ENCODE measurements at places on chromosomes 1 and 21.

DNA sequence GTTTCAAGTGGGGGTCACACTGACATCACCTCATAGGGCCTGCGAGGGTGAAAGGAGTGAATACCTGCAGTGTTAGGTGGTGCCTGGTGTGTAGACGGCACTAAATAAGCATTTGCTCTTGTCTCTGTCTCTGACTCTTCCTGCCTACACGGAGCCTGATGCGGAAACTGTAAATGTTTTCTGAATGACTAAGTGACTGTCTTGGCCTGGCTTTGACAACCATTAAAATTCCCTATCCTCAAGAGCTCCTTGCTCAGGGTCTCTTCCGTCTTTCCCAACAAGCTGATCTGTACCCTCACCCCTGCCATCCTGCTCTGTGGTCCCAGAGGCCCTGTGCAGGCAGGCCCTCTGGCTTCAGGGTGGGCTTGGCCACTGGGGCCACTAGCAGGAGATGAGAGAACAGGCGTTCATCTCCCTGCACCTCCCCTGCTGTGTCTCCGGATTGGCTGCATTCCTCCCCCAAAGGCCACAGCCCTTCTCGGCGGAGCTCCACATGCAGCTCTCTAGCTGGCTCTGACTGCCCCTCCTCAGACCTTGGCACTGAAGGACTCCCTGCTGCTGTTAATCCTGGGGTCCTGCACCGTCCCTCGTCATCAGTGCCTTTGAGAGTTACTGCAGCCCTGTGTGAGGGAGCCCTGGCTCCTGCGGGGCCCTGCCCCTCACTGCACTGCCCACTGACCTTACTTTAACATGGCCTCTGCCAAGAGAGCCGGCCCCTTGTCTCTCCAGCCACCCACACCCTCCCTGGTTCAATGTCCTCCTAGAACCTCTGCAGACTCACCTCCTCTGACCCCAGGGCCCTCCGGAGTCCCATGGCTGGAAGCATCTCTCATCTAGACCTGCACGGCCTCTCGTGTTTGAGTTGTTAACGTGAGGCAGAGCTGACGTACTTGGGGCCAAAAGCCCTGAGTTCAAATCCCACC, 211.1 kb downstream of the MATN1 start:
- no peak for DNase-seq
- no peak overlapping the region for H3K4me3 ChIP-seq
- H3K36me3 ChIP-seq: no peaks in the 10 kb centered on the region
- H3K27ac ChIP-seq: no peak overlapping the region

GRCh38 chr1:87408665-87409248, 80.1 kb downstream of the LMO4 start:
- no peak overlapping the region for H3K27ac ChIP-seq
- H3K4me1 ChIP-seq: peaks cover 7% of the 10 kb centered on the region
- no peak for DNase-seq
- no peaks in the 10 kb centered on the region for H3K27me3 ChIP-seq
- no peak overlapping the region for H3K4me3 ChIP-seq

DNA sequence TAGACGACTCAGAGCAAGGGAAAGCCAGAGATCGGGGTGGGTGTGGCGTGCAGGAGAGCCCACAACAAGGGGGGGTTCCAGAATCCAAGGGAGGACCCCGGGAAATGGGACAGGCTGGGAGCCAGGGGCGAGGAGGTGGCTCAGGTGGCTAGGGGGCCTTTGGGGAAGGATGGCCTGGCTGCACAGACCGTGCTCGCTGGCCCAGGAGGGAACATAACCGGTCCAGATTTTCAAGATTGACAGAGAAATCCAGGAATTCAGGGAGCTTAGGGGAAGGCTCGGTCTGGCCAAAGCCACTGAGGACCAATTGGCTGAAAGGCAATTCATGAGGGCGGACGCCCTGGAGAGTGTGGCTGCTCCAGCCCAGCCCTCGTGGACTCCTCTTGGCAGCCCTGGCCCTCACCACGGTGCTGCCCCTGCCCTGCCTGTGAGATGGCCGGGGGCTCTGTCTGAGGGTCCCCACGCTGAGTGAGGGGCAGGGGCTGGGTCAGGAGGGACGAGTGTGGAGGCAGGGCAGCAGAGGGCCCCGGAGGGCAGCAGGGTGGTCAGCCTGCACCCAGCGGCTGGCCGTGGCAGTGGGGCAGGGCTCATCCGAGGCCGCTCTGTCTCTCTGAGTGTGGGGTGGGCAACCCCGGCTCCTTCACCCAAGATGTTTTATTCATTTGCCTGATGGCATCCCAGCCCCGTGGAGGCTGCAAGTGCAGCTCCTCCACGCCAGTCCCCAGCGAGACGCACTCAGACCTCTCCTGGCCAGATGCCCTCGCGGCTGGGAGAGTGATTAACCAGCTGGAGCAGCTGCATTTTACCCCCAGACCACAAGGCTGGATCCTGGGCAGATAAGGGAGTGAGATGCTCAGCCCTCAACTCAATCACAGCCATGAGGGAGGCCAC, 5.6 kb upstream of the LRRC3 start:
- no peaks in the 10 kb centered on the region for H3K4me1 ChIP-seq
- peaks cover 1% of the 10 kb centered on the region for H3K36me3 ChIP-seq
- no peak overlapping the region for H3K4me3 ChIP-seq
- H3K27me3 ChIP-seq: peaks cover 43% of the 10 kb centered on the region
- H3K27ac ChIP-seq: no peak overlapping the region

DNA sequence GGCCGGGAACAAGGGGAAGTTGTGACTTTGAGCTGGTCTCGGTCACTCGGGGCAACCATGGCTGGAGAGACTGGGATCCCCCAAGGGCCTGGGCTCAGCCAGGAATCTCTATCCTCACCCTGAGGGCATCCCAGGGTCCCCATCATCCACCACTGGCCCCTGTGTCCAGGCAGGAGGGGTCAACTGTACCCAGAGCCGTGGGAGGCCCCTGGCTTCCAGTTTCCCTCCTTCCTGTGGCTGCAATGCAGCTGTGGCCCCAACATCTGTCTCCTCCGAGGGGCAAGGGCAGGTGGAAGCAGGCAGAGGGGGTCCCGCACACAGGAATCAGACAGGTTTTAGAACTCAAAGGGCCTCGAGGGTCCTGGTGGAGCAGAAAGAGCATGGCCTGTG, 332.7 kb upstream of the VAMP3 start:
- no peak overlapping the region for H3K27ac ChIP-seq
- no peaks in the 10 kb centered on the region for H3K4me1 ChIP-seq
- H3K27me3 ChIP-seq: no peaks in the 10 kb centered on the region
- DNase-seq: peak; percentile 58
- H3K36me3 ChIP-seq: no peaks in the 10 kb centered on the region

DNA sequence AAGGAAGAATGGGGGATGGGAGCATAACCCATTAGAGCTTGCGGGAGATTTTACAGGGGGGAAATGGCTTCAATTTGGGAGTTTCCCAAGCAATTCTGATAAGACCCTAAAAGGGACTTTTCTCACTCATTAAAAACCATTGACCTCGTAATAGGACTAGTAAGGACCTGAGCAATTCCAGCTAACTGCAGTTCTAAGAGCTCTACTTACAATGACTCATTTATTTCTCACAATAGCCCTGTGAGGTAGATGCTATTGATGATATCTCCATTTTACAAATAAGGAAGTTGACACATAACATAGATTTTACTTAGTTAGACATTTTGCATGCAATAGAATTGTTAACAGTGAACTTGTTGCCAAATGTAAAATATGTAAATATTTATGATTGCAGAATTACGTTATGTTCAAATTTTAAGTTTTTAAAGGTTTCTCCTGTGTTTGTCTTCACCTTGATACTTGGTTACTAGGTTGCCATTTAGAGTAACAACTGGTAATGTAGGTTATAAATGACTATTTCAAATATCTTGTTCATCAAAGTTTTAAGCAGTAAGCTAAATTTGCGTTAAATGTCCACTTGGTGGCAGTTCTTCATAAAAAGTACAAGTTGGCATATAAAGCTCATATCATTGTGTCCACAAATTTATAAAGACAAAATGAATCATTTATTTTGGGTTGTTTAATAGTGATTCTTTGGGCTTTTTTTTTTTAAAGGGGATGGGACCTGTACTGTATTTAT, 182.0 kb downstream of the PLA2G4A start:
- no peak overlapping the region for H3K4me3 ChIP-seq
- no peak for DNase-seq
- H3K27ac ChIP-seq: no peak overlapping the region
- H3K36me3 ChIP-seq: no peaks in the 10 kb centered on the region
- H3K4me1 ChIP-seq: no peaks in the 10 kb centered on the region

- no peak for DNase-seq
- no peak overlapping the region for H3K27ac ChIP-seq
- H3K36me3 ChIP-seq: peaks cover 16% of the 10 kb centered on the region
- H3K4me1 ChIP-seq: peaks cover 24% of the 10 kb centered on the region
These were observed 6.1 kb downstream of the UQCRH start for GRCh38 chr1:46309401-46310159.

GRCh38 chr1:27960762-27961645, 1.2 kb downstream of the XKR8 start:
- H3K27me3 ChIP-seq: peaks cover 8% of the 10 kb centered on the region
- H3K27ac ChIP-seq: peak overlapping the region; percentile 58
- DNase-seq: no peak
- peaks cover 23% of the 10 kb centered on the region for H3K4me1 ChIP-seq
- peak overlapping the region; percentile 78 for H3K4me3 ChIP-seq
- peaks cover 3% of the 10 kb centered on the region for H3K36me3 ChIP-seq

DNA sequence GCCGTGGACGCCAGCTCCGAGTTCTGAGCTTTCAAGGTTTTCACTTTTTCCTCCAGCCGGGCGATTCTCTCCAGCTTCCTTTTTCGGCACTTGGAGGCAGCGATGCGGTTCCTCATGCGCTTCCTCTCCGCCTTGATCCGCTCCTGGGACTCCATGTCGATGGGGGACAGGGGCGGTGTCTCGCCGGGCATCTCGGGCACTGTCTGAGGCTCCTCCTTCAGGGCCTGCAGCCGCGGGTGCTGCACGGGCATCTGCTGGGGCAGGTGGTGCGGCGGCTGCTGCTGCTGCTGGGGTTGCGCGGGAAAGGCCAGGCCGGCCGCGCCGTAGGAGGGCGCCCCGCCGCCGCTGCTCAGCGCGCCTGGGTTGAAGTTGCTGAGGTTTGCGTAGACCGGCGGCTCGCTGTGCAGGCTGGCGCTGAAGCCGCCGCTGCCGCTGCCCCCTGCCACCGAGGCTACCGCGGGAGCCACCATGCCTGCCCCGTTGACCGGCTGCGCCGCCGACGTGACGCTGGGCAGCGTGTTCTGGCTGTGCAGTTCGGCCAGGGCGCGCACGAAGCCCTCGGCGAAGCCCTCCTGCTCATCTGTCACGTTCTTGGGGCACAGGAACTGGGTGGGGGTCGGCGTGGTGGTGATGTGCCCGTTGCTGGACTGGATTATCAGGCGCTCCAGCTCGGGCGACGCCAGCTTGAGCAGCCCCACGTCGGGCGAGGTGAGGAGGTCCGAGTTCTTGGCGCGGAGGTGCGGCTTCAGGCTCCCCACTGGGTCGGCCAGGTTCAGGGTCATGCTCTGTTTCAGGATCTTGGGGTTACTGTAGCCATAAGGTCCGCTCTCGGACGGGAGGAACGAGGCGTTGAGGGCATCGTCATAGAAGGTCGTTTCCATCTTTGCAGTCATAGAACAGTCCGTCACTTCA, 1.4 kb downstream of the JUN start:
- H3K4me3 ChIP-seq: peak overlapping the region; percentile 88
- H3K27ac ChIP-seq: peak overlapping the region; percentile 99

DNA sequence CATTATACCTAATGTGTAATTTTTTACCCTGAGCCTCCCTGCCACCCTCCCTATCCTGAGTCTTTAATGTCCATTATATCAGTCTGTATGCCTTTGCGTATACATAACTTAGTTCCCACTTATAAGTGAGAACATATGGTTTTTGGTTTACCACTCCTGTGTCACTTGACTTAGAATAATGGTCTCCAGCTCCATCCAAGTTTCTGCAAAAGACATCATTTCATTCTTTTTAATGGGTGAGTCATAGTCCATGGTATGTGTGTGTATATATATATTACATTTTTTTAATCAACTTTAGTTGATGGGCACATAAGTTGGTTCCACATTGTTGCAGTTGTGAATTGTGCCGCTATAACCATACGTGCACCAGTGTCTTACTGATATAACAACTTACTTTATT, 477.1 kb upstream of the NEGR1 start:
- no peaks in the 10 kb centered on the region for H3K4me1 ChIP-seq
- no peak overlapping the region for H3K4me3 ChIP-seq
- H3K27me3 ChIP-seq: no peaks in the 10 kb centered on the region
- no peaks in the 10 kb centered on the region for H3K36me3 ChIP-seq

DNA sequence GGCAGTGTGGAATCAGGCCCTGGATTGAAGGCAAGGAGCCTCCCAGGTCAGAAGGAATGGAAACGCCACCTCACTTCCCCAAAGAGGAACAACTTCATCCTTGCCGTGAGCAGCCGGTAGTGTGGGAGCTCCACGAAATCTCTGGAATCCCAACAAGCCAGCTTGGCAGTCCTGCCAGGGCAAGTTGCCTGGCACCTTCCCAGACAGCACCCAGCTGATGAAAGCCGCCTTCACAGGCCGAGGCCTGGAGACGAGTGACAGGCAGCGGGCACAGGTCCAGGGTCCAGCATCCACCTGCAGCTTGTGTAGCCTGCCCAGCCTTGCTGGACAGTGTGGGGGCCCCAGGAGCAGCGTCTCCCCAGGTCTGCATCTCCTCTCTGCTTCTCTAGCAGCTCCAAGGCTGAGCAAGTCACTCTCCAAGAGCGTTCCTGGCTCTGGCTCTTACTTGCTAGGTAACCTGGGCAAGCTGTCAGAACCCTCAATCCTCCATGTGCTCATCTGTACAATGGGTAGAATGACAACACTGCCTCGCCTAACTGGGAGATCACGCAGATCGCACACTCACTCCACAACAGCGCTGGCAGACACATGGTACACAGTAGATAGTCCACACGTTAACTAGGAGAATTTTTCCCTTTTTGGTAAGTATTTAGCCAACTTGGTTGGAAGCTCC, 43.0 kb downstream of the ACOT7 start:
- H3K36me3 ChIP-seq: peaks cover 1% of the 10 kb centered on the region
- H3K27me3 ChIP-seq: no peaks in the 10 kb centered on the region
- peak overlapping the region; percentile 65 for H3K27ac ChIP-seq
- DNase-seq: no peak

DNA sequence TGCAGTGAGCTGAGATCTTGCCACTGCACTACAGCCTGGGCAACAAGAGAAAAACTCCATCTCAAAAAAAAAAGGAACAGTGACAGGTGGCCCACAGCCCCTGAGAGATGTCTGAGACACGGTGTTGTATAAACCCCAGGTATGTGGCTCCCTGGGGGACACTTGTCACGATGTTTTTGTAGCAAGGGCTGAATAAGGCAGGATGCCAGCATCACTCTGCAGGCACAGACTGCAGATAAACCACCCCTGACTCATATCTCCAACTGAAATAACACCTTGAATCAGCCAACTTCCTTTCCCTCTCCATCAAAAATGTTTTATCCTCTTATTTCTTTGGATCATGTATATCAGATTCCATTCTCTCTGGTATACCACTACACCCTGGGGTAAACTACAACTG, 52.5 kb downstream of the NMNAT2 start:
- peaks cover 20% of the 10 kb centered on the region for H3K4me1 ChIP-seq
- no peak overlapping the region for H3K4me3 ChIP-seq
- H3K27me3 ChIP-seq: peaks cover 14% of the 10 kb centered on the region
- no peak for DNase-seq

GRCh38 chr1:220339581-220339980, 67.3 kb upstream of the RAB3GAP2 start:
- no peak for DNase-seq
- no peaks in the 10 kb centered on the region for H3K36me3 ChIP-seq
- no peaks in the 10 kb centered on the region for H3K27me3 ChIP-seq
- H3K4me1 ChIP-seq: peaks cover 11% of the 10 kb centered on the region

GRCh38 chr1:91476533-91477217, 24.0 kb upstream of the CDC7 start:
- no peaks in the 10 kb centered on the region for H3K36me3 ChIP-seq
- no peaks in the 10 kb centered on the region for H3K4me1 ChIP-seq
- no peak overlapping the region for H3K4me3 ChIP-seq
- DNase-seq: no peak

GRCh38 chr1:9291914-9292360, 757 bp upstream of the SPSB1 start:
- H3K27ac ChIP-seq: peak overlapping the region; percentile 86
- peaks cover 12% of the 10 kb centered on the region for H3K36me3 ChIP-seq
- peak overlapping the region; percentile 70 for H3K4me3 ChIP-seq
- no peak for DNase-seq
- peaks cover 39% of the 10 kb centered on the region for H3K4me1 ChIP-seq
